Central memory CD4-positive, alpha-beta T cell (primary cell): ENCODE measurements at places on chromosomes 1 and 21.

DNA sequence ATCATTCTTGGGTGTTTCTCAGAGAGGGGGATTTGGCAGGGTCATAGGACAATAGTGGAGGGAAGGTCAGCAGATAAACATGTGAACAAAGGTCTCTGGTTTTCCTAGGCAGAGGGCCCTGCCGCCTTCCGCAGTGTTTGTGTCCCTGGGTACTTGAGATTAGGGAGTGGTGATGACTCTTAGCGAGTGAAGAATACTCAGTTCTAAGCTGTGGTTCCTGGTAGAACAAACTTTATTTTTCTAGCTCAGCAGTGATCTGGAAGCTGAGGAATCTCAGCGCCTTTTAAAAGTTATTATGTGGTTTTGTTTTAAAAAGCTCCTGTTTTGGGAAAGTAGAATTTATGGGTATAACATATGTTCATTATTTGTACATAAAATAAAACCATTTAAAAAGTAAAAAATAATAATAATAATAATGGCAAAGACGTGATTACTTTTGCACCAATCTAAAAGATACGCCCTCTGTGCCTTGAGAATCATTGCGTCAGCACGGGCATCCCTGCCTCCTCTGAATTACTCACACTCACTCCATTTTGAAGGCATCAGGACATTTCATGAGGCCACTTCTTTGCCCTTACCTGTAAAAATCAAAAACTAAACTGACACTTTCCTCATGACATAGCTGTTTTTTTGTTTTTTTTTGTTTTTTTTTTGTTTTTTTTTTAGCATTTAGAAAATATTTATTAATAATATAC, 29.7 kb upstream of the TNFRSF1B start:
- DNase-seq = no peak

GRCh38 chr1:31568895-31569595, 7.3 kb upstream of the TINAGL1 start:
- no peak for DNase-seq

GRCh38 chr21:28632755-28633408, 359.8 kb downstream of the LTN1 start:
- no peak for DNase-seq

DNA sequence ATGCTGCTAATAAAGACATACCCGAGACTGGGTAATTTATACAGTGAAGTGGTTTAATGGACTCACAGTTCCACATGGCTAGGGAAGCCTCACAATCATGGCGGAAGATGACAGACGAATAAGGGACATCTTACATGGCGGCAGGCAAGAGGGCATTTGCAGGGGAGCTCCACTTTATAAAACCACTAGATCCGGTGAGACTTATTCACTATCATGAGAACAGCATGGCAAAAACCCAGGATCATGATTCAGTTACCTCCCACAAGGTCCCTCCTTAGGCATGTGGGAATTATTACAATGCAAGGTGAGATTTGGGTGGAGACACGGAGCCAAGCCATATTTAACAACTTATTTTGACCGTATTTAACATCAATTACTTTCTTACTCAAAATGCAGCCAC, 739.0 kb downstream of the NCAM2 start:
- no peak for DNase-seq

GRCh38 chr1:87951852-87952251, 623.2 kb downstream of the LMO4 start:
- no peak for DNase-seq
